Karpas-422 (cell line): ENCODE measurements at places on chromosomes 11 and 22.
A peak's percentile ranks its signal among the peaks of the same experiment; 100 is the strongest.

- H3K36me3 ChIP-seq = peaks cover 10% of the 10 kb centered on the region; the same call in 1 of the 2 replicates
- peak overlapping the region; percentile 71 for H3K4me3 ChIP-seq
- no peaks in the 10 kb centered on the region for H3K27me3 ChIP-seq
- no peak overlapping the region for H3K27ac ChIP-seq
- H3K4me1 ChIP-seq = peaks cover 76% of the 10 kb centered on the region
Observed at GRCh38 chr22:50246242-50247175, 1.7 kb upstream of the TUBGCP6 start.

DNA sequence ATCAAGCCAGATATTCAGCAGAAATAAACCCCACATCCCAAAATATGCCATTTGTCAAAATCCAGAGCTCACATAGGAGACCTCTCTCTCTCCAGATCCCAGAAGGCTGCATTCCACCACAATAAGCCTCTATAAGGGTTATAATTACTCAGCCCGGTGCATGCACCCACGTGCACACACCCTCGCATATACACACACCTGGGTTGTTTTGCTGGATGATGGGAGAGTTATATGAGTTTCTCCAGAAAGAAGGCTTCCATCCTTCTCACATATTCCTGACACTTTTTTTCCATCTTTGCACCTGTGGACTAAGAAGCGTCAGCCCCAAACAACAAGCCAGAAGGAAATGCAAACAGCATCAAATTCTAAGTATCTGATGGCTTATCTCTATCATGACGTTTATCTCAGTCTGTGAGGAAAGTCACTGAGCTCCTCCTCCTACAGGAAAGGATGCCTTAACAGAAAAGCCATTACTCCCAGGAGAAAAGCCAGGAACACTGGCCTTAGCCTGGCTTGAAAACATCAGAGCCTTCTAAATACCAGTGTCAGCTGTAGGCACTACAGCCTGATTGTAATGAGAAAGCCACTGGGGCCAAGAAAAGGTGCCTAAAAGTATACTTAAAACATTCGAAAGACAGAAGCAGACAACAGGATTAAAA, 253.2 kb downstream of the LARGE1 start:
- no peak for DNase-seq
- H3K4me3 ChIP-seq = no peak overlapping the region
- no peaks in the 10 kb centered on the region for H3K36me3 ChIP-seq
- no peak overlapping the region for H3K27ac ChIP-seq

GRCh38 chr11:94658386-94658785, 91.2 kb downstream of the PIWIL4 start:
- no peak overlapping the region for H3K4me3 ChIP-seq
- no peak for DNase-seq
- no peaks in the 10 kb centered on the region for H3K4me1 ChIP-seq
- no peak overlapping the region for H3K27ac ChIP-seq

DNA sequence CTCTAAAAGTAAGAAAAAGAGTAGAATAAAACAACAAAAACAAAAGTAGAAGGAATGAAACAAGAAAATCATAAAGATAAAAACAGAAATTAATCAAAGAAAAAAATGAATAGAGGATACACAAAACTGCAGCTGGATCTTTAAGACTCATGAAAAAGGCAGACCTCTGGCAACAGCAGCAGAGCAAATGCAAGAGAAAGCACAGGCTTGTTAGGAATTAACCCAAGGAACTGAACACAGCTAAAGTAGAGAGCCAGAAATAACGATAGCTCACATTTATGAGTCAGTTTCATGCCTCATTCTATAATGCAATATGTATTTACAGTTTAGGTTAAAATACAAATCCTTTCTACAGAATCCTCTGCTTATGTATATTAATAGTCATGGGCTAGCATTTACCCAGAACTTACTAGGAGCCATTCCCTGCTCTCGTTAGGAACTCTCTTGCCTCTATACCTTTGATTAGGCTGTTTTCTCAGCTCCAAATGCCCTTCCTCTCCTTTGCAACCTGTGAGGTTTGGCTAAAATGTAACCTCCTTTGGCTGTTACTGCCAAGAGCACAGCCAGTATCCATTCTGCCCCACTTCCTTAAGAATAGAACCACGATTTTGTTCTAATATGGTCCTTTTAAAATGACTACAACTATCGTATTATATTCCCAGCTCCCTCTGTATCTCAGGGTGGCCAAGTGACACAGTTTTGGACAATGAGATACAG, 38.3 kb upstream of the NFAM1 start:
- H3K27ac ChIP-seq = no peak overlapping the region
- DNase-seq = no peak
- H3K4me1 ChIP-seq = no peaks in the 10 kb centered on the region
- no peak overlapping the region for H3K4me3 ChIP-seq

DNA sequence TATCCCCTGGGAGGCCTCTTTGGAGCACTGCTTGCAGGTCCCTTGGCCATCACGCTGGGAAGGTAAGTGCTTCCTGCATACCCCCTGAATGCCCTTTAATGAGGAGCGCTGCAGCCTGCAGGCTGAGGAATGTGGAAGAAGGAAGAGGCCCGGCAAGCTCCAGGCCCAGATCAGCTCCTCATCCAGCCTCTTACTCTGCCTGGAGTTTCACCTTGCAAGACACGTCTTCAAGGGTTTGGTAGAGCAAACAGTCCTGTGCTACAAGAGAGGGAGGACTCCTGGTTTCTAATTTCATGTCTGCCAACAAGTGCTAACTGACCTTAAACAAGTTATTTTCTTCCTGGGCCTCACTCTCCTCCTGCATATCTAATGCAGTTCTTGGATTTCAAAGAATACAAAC, 10.9 kb downstream of the SLC2A11 start:
- DNase-seq = no peak
- H3K4me3 ChIP-seq = no peak overlapping the region
- no peaks in the 10 kb centered on the region for H3K27me3 ChIP-seq
- no peaks in the 10 kb centered on the region for H3K4me1 ChIP-seq

- H3K27ac ChIP-seq = no peak overlapping the region
- no peaks in the 10 kb centered on the region for H3K36me3 ChIP-seq
- no peaks in the 10 kb centered on the region for H3K27me3 ChIP-seq
- H3K4me1 ChIP-seq = 0 out of 2 replicates have a peak, but pooled peaks cover 5% of the 10 kb centered on the region
- DNase-seq = no peak
Observed at GRCh38 chr22:27097933-27098332, 440.5 kb downstream of the MIAT start.

DNA sequence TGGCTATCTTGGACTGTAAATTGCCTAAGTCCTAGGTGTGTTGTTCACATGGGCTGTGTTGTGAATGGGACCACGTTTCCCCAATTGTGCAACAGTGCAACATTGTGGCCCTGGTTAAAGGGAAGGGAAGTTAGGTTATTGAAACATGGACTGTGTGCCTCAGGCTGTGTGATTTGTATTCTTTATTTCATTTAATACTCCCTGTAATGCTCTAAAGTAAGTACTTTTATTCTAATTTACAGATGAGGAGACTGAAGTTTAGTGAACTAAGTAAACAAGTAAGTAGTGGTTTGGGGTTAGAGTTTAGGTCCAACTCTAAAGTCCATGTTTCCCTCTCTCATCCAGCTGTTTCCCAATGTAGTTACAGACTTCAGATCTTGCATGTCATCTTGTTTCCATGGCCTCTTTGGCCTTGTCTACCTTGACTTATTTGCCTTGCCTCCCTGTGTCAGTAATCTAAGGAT, 77.7 kb downstream of the STIM1 start:
- no peaks in the 10 kb centered on the region for H3K36me3 ChIP-seq
- no peak overlapping the region for H3K4me3 ChIP-seq
- no peaks in the 10 kb centered on the region for H3K27me3 ChIP-seq
- H3K4me1 ChIP-seq = no peaks in the 10 kb centered on the region
- no peak for DNase-seq

DNA sequence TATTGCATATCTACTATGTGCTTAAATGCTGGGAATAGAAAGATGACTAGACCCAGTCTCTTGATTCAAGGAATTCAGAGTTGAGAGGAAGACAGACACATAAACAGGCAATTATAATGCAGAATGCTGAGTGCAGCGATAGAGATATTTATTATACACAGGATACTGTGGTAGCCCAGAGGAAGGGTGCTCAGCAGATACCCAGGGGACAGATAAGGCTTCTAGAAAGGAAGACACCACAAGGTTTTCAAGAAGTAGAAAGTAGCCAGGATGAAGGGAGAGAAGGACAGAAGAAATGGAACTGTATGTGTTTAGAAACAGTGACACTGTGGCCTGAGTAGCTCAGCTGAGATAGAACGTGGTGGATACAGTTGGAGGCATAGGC, 79.4 kb upstream of the NNMT start:
- no peaks in the 10 kb centered on the region for H3K27me3 ChIP-seq
- no peaks in the 10 kb centered on the region for H3K4me1 ChIP-seq
- no peak overlapping the region for H3K27ac ChIP-seq
- no peak for DNase-seq

- no peaks in the 10 kb centered on the region for H3K27me3 ChIP-seq
- no peaks in the 10 kb centered on the region for H3K36me3 ChIP-seq
- no peaks in the 10 kb centered on the region for H3K4me1 ChIP-seq
- no peak within 1 kb of the TSS for H3K4me3 ChIP-seq
Observed at GRCh38 chr11:47593934-47594855, at the start of gene C1QTNF4. TSS of gene C1QTNF4 (minus strand) at chr11:47594411. CDS start at chr11:47590810, 3,601 bp downstream.

DNA sequence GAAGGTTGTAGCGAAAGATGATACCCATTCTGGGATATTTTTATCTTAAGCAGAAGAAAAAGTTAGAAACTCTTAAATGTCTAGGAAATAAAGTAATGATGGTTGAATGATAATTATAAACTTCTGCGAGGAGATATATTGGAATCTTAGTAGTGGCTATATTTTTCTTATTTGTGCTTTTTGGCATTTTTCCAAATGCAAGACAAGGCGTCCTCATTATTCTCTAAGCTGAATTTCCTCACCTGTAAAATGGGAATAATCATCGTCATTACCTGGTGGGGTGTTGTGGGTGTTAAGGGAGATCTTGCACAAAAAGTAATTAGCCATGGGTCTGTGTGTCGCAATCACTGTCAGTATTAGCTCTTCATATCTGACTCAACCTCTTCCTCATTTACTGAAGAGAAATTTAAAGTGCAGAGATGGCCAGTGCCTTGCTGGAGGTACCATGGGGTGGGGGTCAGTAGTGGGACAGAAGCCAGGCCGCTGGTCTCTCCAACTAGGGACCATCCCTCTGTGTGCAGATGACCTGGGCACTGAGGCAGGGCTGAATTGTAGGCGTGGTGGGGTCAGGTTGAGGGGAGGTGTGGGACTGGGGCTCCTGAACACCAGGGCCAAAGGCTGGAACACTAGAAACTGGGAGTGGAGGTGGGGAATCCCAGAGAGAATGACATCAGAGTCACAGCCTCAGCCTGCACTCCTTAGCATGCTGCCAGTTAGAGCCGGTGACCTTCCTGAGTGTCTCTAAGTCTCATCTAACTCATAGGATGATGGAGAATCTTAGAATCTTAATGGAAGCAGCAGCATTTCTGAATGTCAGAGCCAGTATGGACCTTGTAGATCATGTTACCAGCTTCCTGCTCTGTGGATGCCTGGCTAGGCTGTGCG, 4.1 kb downstream of the PITPNM1 start:
- no peak for DNase-seq
- peaks cover 24% of the 10 kb centered on the region for H3K36me3 ChIP-seq
- no peak overlapping the region for H3K27ac ChIP-seq
- no peaks in the 10 kb centered on the region for H3K27me3 ChIP-seq

GRCh38 chr11:20090654-20091374, 69.5 kb downstream of the DBX1 start:
- H3K27ac ChIP-seq = no peak overlapping the region
- H3K27me3 ChIP-seq = no peaks in the 10 kb centered on the region
- peaks cover 18% of the 10 kb centered on the region for H3K4me1 ChIP-seq
- no peak for DNase-seq
- no peaks in the 10 kb centered on the region for H3K36me3 ChIP-seq

DNA sequence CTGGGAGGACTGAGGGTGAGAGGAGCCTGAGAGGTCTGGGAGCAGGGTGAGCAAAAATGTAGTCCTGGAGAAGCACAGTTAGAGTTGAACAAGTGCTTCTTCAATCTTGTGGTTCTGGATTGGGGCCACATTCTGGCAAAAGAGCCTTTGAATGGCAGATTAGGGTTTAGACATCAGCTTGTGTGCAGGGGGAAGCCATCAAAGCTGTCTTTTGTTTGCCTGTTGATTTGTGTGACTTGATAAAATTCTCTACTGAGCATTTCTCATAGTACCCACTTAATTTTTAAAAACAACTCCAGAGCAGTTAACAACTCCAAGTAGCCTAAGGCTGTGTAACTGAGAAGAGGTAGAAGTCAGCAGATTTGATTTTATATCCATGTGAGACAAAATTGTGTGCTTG, 166.2 kb downstream of the FAT3 start:
- no peak for DNase-seq
- H3K27ac ChIP-seq = no peak overlapping the region
- no peaks in the 10 kb centered on the region for H3K4me1 ChIP-seq
- H3K4me3 ChIP-seq = no peak overlapping the region

- H3K27ac ChIP-seq = no peak overlapping the region
- H3K36me3 ChIP-seq = no peaks in the 10 kb centered on the region
- H3K4me1 ChIP-seq = no peaks in the 10 kb centered on the region
- no peak overlapping the region for H3K4me3 ChIP-seq
- DNase-seq = no peak
Observed at GRCh38 chr11:112320668-112321067, 60.0 kb upstream of the PLET1 start.

- H3K27ac ChIP-seq = no peak overlapping the region
- peaks cover 5% of the 10 kb centered on the region for H3K4me1 ChIP-seq
- DNase-seq = no peak
Observed at GRCh38 chr22:39710380-39711150, 140.0 kb downstream of the CACNA1I start.

GRCh38 chr11:108223348-108224149, 682 bp downstream of the ATM start:
- peak overlapping the region; percentile 87 for H3K27ac ChIP-seq
- DNase-seq = peak; percentile 80
- H3K4me3 ChIP-seq = peak overlapping the region; percentile 74
- peaks cover 55% of the 10 kb centered on the region for H3K4me1 ChIP-seq
- peaks cover 48% of the 10 kb centered on the region for H3K36me3 ChIP-seq

DNA sequence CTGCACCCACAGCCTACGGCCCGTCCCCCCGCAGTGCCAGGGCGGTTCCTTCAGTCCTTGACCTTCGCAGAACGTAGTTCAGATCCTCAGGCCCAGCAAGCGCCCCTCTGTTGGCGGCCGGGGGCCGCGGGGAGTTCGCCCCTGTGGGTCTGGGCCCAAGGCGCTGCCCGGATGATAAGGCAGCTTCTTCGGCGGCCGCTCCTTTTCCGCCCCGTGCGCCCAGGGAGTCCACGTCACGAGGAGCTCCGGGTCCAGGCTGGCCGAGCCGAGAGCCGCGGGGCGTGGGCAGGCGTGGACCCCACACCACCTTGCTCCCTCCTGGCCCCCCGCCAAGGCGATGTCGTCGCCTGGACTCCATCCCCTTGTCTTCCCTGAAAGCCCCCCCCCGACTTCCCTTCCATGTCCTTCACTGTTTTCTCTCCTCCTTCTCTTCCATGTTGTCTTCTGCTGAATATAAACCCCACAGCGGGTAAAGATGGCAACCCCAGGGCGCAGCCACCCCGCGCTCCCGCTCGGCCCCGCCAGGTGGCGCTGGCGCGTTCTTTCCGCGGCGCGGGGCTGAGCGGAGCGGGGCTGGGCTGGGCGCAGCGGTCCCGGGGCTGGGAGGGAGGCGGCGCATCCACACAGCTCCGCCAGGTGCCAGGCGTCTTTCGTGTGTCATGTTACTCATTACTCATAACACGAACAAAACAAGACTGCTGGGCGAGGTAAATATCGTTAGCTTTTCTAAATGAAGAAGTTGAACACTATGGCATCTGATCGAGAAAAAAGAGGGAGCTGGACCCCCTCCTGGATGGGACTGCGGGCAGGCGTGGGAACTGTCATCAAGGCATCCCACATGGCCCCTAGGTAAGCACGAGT, 321.0 kb downstream of the NTM start:
- no peak overlapping the region for H3K4me3 ChIP-seq
- H3K4me1 ChIP-seq = no peaks in the 10 kb centered on the region
- no peak overlapping the region for H3K27ac ChIP-seq
- no peaks in the 10 kb centered on the region for H3K36me3 ChIP-seq
- peak; percentile 58 for DNase-seq
- no peaks in the 10 kb centered on the region for H3K27me3 ChIP-seq

GRCh38 chr11:120622189-120622875, 110.8 kb downstream of the GRIK4 start:
- H3K4me3 ChIP-seq = no peak overlapping the region
- DNase-seq = peak; percentile 65
- H3K36me3 ChIP-seq = no peaks in the 10 kb centered on the region
